ENCODE measurements at places on chromosomes 7 and 10. TPM values are rescaled to one million over a fixed set of nuclear protein-coding genes. Genes with fewer than 3 reads are reported as not detected.
A peak's percentile ranks its signal among the peaks of the same experiment; 100 is the strongest.

Gene GSTK1
- 98.8 TPM for total RNA-seq

Gene COL17A1
- total RNA-seq: 3.6 TPM

GRCh38 chr10:134247-135131 is 766 bp upstream of the ZMYND11 start:
- H3K27me3 ChIP-seq: no peaks in the 10 kb centered on the region
- H3K27ac ChIP-seq: peak overlapping the region; percentile 93
- no peak for DNase-seq
- peaks cover 54% of the 10 kb centered on the region for H3K4me1 ChIP-seq
- peak overlapping the region; percentile 85 for H3K4me3 ChIP-seq

- peaks cover 14% of the 10 kb centered on the region for H3K27me3 ChIP-seq
- no peak overlapping the region for H3K4me3 ChIP-seq
- H3K27ac ChIP-seq: no peak overlapping the region
- DNase-seq: no peak
- no peaks in the 10 kb centered on the region for H3K4me1 ChIP-seq
- no peaks in the 10 kb centered on the region for H3K36me3 ChIP-seq
Observed at GRCh38 chr10:12750526-12751201, 250.8 kb downstream of the CCDC3 start.

DNA sequence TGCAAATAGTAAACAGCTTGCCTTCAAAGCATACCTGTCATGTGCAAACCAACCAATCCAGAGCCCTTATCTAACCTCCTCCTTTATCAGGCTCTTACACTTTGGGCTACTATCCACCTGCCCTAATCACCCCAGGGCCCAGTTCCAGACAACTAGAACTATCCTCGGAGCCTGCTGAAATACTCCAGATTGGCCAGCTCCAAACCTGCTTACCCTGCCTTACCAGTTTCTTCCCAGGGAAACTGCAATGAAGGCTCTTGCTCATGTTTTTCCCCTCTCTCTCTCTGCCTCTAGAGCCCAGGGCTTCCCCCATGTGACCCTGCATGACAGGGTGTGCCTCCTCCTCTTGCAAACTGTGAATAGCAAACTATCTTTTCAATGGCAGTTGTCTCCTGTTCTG is 81.4 kb upstream of the CAPZA2 start:
- H3K36me3 ChIP-seq: peaks cover 2% of the 10 kb centered on the region
- H3K27ac ChIP-seq: peak overlapping the region; percentile 84
- no peak for DNase-seq

GRCh38 chr7:143245123-143245522 is 18.1 kb upstream of the GSTK1 start:
- H3K27me3 ChIP-seq: no peaks in the 10 kb centered on the region
- H3K4me3 ChIP-seq: no peak overlapping the region

DNA sequence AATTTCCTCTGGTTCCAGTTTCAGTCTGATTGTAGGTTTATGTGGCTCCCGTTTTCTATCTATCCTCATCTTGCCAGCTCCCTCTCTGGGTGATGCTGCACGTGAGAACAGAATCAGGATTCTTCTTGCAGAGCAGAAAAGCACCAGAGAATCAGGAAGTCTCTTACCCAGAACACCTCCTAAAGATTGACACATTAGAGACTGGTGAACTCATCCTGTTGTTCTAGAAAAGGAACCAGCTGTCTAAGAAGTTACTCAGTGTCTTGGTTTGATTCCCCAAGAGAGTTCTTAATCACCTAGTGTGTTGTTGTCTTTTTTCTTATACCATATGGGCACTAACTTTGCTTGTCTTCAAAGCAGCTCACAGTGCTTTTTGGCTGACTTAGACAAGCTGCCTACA is 152.4 kb downstream of the DGKI start:
- DNase-seq: no peak
- H3K4me1 ChIP-seq: no peaks in the 10 kb centered on the region
- no peak overlapping the region for H3K27ac ChIP-seq
- no peak overlapping the region for H3K4me3 ChIP-seq
- H3K27me3 ChIP-seq: no peaks in the 10 kb centered on the region
- H3K36me3 ChIP-seq: no peaks in the 10 kb centered on the region

DNA sequence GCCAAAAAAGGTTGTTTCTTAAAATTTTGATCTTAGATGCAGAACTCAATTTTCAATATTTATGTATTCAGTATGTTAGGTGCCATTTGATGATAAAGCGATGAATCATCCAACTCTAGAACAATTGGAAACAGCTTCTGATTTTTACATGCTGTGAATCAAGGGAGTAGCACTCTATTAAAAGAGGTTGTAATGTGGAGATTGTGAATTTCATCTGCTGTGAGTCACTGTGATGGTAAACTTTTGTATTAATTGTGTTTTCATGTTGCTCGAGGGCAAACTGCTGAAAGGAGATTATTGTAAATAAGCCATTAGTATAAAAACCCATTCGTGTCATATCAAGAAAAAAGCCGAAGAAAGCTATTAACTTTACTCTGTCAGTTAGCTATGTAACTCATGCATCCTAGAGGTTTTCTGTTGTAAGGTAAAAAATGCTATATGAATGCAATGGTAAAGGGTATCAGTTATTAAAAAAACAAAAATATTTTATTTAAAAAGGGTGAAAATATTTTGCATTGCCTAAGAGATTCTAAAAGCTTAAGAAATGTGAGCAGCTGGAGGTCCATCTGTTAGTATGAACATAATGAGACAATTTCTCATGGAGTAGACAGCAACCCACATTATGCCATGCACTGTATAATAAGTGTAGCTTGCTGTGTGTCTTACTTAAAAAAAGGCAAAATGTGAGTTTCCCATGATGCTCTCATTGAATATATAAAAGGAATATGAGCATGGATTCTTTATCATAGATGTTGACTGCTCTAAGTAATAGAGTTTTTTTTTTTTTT is 511.0 kb upstream of the PCDH15 start:
- H3K36me3 ChIP-seq: no peaks in the 10 kb centered on the region
- DNase-seq: no peak
- H3K27ac ChIP-seq: no peak overlapping the region
- H3K4me1 ChIP-seq: peaks cover 15% of the 10 kb centered on the region

Gene HOXA1
- total RNA-seq: 13.7 TPM

Gene FAM25A
- not detected for total RNA-seq

Gene UCMA
- total RNA-seq: not detected

Gene OGDHL
- 10.4 TPM for total RNA-seq

- DNase-seq: no peak
- H3K36me3 ChIP-seq: peaks cover 13% of the 10 kb centered on the region
- H3K4me3 ChIP-seq: no peak overlapping the region
- H3K27me3 ChIP-seq: no peaks in the 10 kb centered on the region
Observed at GRCh38 chr7:103010211-103010610, 64.4 kb downstream of the FBXL13 start.

Gene TEX36
- total RNA-seq: not detected

Gene ALOX5
- 10.6 TPM for total RNA-seq

Gene C7orf33
- total RNA-seq: not detected

DNA sequence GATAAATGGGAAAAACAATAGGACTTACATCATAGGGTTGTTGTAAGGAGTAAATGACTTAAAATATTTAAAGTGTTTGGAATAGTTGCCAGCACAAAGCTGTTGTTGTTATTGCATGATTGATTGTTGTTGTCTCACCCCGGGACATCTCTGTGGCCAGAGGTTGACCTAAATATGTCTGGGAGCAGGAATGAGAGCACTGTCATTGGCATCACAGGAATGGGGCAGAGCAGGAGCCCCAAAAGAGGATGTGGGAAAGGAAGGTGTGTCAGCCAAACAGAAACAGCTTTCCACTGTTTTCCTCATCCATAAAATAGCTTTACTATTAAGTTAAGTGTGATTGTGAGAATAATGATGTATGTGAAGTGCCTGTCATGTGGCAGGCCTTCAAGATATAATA is 121.6 kb downstream of the TMEM168 start:
- H3K27me3 ChIP-seq: peaks cover 1% of the 10 kb centered on the region
- DNase-seq: no peak

DNA sequence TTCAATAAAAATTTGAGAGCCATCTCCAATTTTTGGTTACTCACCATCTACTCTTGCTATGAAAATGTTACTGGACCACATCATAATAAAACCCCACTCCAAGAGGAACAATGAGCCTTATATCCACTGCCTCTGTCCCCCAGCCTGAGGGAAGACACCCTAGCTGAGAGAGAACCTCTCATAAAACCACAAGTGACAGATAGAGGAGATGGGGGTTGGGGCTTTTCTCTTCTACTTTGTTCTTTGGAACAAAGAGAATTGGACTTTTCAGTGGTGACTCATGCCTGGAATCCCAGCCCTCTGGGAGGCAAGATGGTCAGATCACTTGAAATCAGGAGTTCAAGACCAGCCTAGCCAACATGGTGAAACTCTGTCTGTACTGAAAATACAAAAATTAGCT is 27.6 kb upstream of the TAS2R16 start:
- H3K36me3 ChIP-seq: no peaks in the 10 kb centered on the region
- H3K4me3 ChIP-seq: no peak overlapping the region
- H3K27me3 ChIP-seq: peaks cover 2% of the 10 kb centered on the region
- H3K27ac ChIP-seq: no peak overlapping the region

Gene NKX1-2
- not detected for total RNA-seq

GRCh38 chr10:114618722-114619121 is 39.4 kb downstream of the ABLIM1 start:
- no peaks in the 10 kb centered on the region for H3K27me3 ChIP-seq
- H3K4me1 ChIP-seq: peaks cover 13% of the 10 kb centered on the region
- no peaks in the 10 kb centered on the region for H3K36me3 ChIP-seq
- DNase-seq: no peak
- no peak overlapping the region for H3K4me3 ChIP-seq

- H3K4me3 ChIP-seq: peak within 1 kb of the TSS; percentile 88
- H3K36me3 ChIP-seq: no peaks in the 10 kb centered on the region
- H3K4me1 ChIP-seq: peaks cover 17% of the 10 kb centered on the region
- peaks cover 24% of the 10 kb centered on the region for H3K27me3 ChIP-seq
Observed at GRCh38 chr7:93890464-93891068, at the start of gene TFPI2. Gene TFPI2, minus strand, starts transcription at chr7:93890753. Its CDS starts 75 bp downstream, at chr7:93890678.

Gene CELF2
- 27.2 TPM for total RNA-seq

- peak overlapping the region; percentile 0 for H3K4me3 ChIP-seq
- peaks cover 38% of the 10 kb centered on the region for H3K4me1 ChIP-seq
- H3K27ac ChIP-seq: peak overlapping the region; percentile 93
- H3K36me3 ChIP-seq: no peaks in the 10 kb centered on the region
- no peak for DNase-seq
Observed at GRCh38 chr10:29811751-29812427, 177.1 kb upstream of the SVIL start.

GRCh38 chr7:2711895-2712675 is 24.1 kb downstream of the AMZ1 start:
- H3K4me1 ChIP-seq: peaks cover 23% of the 10 kb centered on the region
- peaks cover 4% of the 10 kb centered on the region for H3K27me3 ChIP-seq
- H3K4me3 ChIP-seq: no peak overlapping the region

- H3K4me3 ChIP-seq: no peak overlapping the region
- no peaks in the 10 kb centered on the region for H3K36me3 ChIP-seq
- H3K4me1 ChIP-seq: peaks cover 4% of the 10 kb centered on the region
- H3K27me3 ChIP-seq: no peaks in the 10 kb centered on the region
Observed at GRCh38 chr7:128042012-128042411, 10.8 kb upstream of the LRRC4 start.

- peaks cover 5% of the 10 kb centered on the region for H3K4me1 ChIP-seq
- H3K36me3 ChIP-seq: peaks cover 4% of the 10 kb centered on the region
- H3K4me3 ChIP-seq: peak overlapping the region; percentile 26
- no peak for DNase-seq
Observed at GRCh38 chr7:91089382-91089963, 174.8 kb upstream of the FZD1 start.

DNA sequence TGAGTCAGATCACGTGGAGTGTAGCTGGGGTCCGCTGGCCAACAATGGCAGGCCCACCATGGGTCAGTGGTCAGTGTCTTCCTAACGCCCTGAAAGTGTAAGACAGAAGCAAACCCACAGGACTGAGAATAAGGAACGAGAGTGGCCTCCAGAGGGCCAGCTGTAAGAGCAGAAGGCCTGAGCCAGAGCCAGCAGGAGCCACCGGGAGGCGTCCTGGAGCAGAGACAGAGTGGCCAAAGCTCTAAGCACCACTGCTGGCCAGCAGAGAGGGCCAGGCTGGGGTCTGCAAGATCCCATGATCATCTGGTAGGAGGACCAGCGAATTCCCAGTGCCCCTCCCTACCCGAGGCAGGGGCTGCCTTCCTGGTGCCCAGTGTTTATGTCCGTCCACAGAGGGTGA is 9.2 kb downstream of the CCDC201 start:
- no peak overlapping the region for H3K4me3 ChIP-seq
- DNase-seq: no peak
- H3K4me1 ChIP-seq: peaks cover 3% of the 10 kb centered on the region
- H3K36me3 ChIP-seq: no peaks in the 10 kb centered on the region

Gene MUC12
- 1.1 TPM for total RNA-seq

GRCh38 chr10:13066527-13066926 is 33.4 kb upstream of the OPTN start:
- H3K4me3 ChIP-seq: no peak overlapping the region
- peaks cover 3% of the 10 kb centered on the region for H3K36me3 ChIP-seq
- no peak overlapping the region for H3K27ac ChIP-seq

Gene RAB19
- 1.6 TPM for total RNA-seq

Gene SDK1
- total RNA-seq: 12.8 TPM

DNA sequence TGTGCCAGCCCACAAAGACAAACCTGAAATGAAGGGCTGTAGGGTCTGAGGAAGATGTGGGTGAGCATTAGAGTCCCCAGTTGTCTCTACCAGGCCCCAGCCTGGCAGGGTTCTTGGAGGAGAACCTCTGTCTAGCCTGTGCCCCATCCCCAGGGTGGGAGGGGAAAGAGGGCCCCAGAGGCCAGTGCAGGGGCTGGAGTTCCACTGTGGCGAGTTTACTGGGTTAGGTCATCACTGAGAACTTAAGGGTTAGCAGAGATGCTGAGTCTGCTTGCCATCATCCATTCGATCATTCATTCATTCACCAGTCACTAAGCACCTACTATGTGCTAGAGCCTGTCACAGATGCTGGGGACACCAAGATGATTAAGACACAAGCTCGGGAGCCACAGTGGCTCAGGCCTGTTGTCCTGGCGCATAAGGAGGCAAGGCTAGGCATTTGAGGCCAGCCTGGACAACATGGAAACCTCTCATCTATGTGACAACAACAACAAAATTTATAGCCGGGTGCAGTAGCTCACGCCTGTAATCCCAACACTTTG is 2.6 kb downstream of the ANKRD2 start:
- H3K27me3 ChIP-seq: no peaks in the 10 kb centered on the region
- DNase-seq: no peak

Measured in mesothelial cell of epicardium (in vitro differentiated cells).